ENCODE measurements at places on chromosomes 1 and 21.
A peak's percentile ranks its signal among the peaks of the same experiment; 100 is the strongest.

- no peak for DNase-seq
Observed at GRCh38 chr21:42214081-42214750, 4.7 kb upstream of the ABCG1 start.

- no peak for DNase-seq
Observed at GRCh38 chr1:27824411-27824810, 6.2 kb upstream of the PPP1R8 start.

DNA sequence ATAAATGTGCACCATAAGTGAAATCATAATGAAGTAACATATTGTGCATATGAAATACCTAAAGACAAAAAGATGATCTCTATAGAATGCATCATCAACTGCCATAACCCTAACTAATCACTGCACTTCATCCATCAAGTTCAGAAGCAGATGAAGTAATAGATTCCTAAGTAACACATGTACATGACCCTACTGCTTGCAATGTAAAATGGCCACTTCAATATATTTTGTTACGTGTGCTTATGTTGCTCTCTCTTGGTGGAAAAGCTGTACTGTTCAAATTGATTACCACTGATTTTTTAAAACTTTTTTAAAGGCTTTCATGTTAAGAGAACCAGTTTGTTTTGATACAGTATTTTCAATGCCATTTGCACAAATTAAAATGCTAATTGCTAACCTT, 141.8 kb downstream of the TTLL7 start:
- DNase-seq: no peak

- DNase-seq: no peak
Observed at GRCh38 chr21:14838400-14838799, 226.4 kb downstream of the NRIP1 start.

DNA sequence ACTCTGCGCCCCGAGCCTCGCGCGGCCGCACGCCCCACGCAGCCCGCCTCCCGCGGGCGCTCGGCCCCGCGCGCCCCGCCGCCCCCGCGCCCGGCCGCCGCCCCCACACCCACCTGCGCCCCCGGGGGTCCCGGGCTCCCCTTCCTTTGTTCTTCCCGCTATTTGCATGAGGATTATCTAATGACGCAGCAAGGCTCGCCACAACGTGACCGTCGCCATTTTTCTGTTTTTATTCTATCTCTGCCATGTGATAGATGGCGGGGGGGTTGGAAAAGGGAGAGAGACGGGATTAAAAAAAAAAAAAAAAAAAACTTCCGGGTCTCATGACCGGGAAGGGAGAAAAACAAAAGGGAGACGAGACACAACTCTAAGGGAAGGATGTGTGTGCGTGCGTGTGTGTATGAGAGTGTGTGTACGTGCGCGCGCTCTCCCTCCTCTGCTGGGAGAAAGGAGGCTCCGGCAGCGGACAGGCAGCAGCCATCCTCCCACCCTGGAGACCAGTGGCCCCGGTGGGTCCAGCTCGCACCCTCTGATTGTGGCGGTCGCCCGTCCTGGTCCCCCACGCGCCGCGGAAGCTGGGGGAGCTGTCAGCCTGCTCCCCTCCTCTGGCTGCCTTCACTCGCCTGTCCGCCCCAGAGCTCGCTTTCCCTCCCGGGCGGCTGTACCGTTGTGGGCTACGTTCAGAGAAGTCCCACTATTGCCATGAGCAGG, 80.4 kb upstream of the AK4 start:
- peak; percentile 63 for DNase-seq

DNA sequence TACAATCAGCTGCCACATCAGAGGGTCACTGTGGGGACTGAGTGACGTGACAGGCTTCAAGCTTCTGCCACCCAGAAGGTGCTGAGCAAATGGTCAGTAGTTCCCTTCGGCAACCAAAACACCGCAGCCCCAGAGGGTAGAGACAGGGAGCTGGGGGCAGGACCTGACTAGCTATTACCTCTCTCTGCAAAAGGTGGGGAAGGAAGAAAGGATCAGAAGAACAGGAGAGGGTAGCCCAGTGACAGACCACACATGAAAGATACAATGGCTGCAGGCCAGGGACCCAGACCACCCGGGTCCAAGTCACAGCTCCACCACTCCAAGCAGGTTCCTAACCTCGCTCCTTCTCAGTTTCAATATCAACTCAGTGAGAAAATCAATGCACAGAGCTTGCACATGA, 377.1 kb downstream of the NPHP4 start:
- DNase-seq: no peak

DNA sequence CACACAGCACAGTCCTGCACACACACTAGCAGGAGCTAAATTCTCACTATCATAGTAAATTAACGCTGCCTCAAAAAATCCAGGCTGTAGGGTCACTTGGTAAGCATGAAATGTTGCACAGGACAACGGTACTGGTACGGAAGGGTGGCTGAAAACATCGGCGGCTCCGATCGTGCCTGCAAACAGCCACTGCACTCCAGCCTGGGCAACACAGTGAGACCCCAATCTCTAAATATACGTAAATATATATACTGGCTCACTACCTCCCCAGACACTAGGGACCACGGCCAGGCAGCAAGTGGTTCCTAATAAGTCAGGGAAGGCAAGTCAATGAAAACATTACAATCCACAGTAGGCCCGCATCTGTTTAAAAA, 44.3 kb downstream of the GLIS1 start:
- no peak for DNase-seq

GRCh38 chr1:112872551-112872962, 83.4 kb downstream of the SLC16A1 start:
- no peak for DNase-seq

GRCh38 chr1:158356616-158357015, 2.9 kb downstream of the CD1E start:
- no peak for DNase-seq

DNA sequence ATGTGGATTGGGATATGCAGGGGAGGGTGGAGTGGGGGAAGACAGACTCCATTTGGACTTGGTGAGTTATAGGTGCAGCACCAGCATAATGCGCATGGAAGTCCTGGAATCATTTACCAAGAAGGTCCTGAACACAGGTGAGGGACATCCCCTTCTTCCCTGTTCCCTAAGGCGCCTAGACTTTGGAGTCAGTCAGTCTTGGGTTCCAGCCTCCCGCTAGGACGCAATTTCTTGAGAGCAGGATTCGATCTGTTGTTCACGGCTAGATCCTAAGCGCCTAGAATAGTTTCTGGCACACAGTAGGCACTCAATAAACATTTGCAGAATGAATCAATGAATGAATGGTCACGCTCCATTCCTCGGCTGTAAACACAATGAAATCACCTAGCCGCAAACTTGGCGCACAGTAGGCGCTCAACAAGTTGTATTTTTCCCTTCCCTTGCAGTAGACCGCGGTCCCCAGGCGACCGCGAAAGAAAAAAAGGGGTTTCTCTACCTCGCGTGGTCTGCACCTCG, 1.0 kb upstream of the AK4 start:
- DNase-seq: no peak

- DNase-seq: no peak
Observed at GRCh38 chr1:202131956-202132821, 9.5 kb downstream of the GPR37L1 start.

- DNase-seq: no peak
Observed at GRCh38 chr1:38183747-38184146, 137.2 kb upstream of the POU3F1 start.
